ENCODE measurements at places on chromosomes 7 and 10.

DNA sequence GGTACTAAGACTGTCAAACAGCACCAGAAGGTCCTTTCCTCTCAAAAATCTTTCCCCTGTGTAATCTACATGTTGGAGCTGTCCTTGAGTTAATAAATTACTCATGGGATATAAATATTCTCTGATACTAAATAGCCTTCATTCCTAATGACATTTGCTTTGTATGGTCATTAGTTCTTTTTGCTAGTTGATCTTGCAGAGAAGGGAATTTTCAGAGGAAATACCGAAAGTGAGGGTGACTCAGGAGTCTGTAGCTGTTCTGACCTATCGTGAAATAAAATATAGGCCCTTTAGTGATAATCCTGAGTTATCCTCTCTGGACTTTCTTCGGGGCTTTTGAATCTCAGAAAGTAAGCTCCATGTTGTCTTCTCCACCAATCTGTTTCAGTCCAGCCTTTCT lies 19.4 kb upstream of the CLDN12 start:
- no peak for DNase-seq

GRCh38 chr7:16918288-16918895 lies 36.6 kb upstream of the AGR3 start:
- peak; percentile 21 for DNase-seq

GRCh38 chr10:119302172-119302571 lies 94.8 kb downstream of the GRK5 start:
- DNase-seq: no peak

DNA sequence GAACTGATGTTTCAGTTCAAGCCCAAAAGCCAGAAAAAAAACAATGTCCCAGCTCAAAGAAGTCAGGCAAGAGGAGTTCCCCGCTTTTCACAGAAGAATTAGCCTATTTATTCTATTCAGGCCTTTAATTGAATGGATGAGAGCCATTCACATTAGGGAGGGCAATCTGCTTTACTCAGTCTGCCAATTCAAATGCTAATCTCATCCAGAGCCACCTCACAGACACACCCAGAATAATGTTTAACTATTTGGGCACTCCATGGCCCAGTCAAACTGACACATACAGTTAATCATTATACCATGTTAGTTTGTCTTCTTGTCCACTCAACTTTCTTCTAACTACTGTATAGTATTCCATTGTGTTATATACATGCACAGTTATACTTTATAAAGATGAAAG lies 2.6 kb upstream of the NPSR1 start:
- DNase-seq: no peak

GRCh38 chr7:115221456-115221855 lies 299.6 kb downstream of the MDFIC start:
- DNase-seq: no peak

DNA sequence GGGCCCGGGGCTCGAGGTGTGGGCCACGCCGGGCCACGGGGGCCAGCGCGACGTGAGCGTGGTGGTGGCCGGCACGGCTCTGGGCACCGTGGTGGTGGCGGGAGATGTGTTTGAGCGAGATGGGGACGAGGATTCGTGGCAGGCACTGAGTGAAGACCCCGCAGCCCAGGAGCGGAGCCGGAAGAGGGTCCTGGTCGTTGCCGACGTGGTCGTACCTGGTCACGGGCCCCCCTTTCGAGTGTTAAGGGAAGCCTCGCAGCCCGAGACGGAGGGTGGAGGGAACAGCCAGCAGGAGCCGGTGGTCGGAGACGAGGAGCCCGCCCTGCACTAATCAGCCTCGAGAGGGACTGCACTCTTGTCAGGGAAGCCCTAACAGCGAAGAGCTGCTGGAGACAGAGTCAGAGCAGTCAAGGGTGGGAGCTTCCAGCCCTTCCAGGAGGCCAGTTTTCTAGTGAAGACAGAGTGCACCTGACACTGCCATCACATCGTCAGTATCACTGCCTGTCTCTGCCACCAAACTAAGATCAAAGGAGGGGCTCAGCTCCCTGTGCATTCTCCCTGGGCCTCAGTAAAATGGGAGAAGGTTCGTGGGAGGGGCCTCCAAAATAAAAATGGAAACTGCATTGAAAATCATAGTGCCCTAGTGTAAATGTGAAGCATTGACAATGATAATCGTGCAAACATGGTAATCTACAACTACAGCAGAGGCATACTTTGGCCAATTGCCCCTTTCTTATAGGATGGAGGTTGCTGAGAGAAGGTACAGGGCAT lies 1.3 kb downstream of the MBLAC1 start:
- no peak for DNase-seq

GRCh38 chr10:91785830-91786229 lies 12.4 kb upstream of the TNKS2 start:
- DNase-seq: no peak

DNA sequence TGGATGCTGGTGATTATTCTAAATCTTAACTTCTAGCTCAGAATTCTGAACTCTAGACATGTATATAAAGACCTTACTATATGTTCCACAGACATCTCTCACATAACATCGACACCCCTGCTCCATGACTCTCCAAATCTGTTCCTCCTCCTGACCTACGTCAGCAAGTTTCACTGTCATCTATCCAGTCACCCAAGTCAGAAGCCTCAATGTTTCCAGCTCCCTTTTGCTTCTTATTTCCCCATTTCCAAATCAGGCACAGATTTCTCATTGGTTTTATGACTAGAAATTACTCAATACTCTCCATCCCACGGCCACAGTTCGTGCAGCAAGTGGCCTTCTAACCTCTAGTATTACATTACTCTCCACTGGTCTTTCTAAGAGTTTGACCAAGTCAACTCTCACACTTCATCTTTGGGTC lies 28.5 kb downstream of the EPC1 start:
- DNase-seq: no peak

DNA sequence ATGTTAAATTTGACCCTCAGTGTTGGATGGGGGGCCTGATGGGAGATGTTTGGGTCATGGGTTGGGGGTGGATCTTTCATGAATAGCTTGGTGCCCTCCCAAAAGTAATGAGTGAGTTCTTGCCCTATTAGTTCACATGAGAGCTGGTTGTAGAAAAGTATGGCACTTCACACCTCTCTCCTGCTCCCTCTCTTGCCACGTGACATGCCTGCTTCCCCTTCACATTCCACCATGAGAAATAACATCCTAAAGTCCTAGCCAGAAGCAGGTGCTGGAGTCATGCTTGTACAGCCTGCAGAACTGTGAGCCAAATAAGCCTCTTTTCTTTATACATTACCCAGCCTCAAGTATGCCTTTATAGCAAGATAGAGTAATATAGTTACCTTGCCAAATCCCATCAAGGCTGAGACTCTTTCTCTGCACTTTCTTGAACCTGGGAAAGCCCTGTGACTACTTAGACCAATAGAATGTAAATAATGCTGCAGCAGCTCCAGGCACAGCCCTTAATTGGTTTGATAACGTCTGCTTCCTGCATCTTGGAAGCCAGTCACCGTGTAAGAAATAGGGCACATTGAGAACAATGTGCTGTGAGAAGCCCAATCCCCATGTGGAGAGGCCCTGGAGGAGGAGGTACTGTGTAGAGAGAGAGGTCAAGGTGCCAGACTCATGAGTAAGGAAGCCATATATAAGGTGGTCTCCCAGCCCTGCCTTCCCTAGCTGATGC lies 88.0 kb upstream of the NAMPT start:
- DNase-seq: no peak

GRCh38 chr7:138992052-138992531 lies 10.9 kb upstream of the KIAA1549 start:
- no peak for DNase-seq

DNA sequence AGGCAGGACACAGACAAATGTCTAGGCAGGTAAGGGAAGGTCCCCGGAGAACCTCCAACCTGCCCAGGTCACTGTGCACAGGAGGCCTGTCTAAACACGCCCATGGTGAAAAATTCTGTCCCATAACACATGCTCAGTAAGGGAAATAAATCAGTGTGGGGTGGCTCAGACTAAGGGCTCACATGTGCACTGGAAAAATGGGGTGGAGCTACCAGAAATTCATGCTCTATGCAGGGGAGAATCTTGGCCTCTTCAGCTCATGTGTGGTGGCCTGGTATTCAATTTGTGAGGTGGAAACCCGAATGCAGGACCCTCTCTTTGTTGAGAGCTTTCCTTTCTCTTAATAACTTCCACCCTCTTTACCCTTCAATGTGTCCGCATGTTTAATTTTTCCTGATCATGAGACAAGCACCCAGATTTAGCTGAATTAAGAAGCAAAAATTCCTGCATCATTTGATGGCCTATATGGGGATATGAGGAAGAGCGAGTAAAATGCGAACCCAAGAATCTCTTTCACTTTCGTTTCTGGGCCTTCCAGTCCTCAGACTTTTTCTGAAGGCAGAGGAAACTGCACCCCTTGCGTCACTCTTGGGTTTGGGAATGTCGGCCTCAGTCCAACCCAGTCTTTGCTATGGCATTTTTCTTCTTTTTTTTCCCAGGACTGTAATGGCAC lies 163.2 kb downstream of the DGKB start:
- DNase-seq: no peak

GRCh38 chr7:5320802-5321396 lies 38.2 kb downstream of the SLC29A4 start:
- no peak for DNase-seq

- DNase-seq: no peak
Observed at GRCh38 chr7:135260930-135261721, 27.5 kb downstream of the STRA8 start.

DNA sequence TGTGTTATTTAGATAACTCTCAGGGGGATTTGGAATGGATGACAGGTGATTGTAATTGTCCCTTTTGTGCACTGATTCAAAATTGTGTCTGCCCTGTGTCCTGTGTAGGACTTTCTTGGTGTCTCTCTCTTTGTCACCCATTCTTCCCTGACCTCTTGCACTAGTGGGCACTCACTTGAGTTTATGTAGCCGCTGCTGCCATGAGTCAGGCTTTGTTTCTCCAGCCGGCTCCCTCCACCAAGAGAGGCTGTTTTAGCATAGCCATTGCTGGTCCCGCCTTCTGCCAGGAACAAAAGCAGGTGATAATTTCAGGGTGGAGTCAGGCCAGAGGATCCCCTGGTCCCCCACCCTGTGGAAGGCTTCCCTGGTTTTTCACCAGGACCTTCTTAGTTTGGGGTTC lies 8.4 kb downstream of the COL17A1 start:
- DNase-seq: no peak

GRCh38 chr7:130273081-130273932 lies 6.6 kb downstream of the CPA2 start:
- DNase-seq: no peak

DNA sequence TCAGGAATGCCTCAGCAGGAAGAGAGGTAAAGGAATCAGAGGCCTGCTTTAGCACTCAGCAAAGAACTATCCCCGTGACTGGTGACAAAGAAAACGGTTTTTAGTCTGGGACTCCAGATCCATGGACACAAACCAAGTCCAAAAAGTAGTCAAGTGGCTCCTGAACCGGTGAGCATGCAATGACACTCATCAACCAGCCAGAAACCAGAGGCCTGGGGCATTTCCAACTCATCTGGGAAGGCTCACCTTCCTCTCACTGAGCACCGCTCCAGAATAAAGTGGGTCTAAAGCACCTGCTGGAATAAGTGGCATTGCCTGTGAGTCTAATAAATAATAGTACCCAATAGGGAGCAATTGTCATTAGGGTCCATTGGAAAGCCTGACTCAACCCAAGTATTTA lies 17.9 kb upstream of the UCN3 start:
- no peak for DNase-seq

- no peak for DNase-seq
Observed at GRCh38 chr10:46077731-46078413, 31.8 kb upstream of the MSMB start.

DNA sequence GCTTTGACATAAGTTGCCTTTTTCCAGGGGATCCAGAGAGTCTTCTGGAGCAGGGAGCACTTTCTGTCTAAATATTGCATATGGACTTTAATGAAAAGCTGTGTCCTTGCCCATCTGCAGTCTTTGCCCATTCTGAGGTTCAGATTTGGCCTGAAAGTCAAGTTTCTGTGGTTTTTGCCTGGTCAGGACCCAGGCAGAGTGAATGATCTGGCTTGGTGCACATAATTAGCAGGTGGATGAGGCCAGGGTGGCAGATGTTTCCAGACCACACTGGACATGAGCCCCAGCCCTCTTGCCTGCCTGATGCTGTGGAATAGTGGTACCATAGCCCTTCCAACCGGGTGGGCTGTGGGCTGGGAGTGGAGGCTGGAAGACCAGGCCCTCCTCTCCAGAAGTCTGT lies 11.0 kb downstream of the HECW1 start:
- DNase-seq: no peak

- no peak for DNase-seq
Observed at GRCh38 chr7:45919231-45919784, 1.8 kb downstream of the IGFBP3 start.

GRCh38 chr7:158246272-158246959 lies 341.2 kb downstream of the PTPRN2 start:
- DNase-seq: no peak

- DNase-seq: no peak
Observed at GRCh38 chr7:70210200-70210935, 612.1 kb downstream of the AUTS2 start.

GRCh38 chr10:75470901-75471300 lies 39.5 kb downstream of the LRMDA start:
- no peak for DNase-seq

GRCh38 chr7:24378871-24379616 lies 95.1 kb downstream of the NPY start:
- DNase-seq: no peak

DNA sequence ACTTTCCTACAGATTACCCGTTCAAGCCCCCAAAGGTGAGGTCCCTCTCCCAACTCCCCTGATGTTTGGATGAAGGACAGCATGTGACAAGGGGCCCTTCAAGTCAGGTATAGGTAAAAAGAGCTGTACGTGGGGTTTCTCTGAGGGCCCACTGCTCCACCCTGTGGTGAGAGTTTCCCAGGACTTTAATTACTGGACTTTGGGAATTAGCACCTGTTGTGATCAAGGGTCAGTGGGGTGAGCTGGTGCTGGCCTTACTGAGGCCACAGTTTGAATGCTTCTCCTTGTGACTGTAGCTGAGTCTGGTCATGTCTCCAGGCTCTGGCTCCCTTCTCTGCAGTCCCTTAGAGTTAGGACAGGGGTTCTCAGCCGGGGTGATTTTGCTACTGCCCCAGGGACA lies 16.8 kb downstream of the UBE2D4 start:
- no peak for DNase-seq

DNA sequence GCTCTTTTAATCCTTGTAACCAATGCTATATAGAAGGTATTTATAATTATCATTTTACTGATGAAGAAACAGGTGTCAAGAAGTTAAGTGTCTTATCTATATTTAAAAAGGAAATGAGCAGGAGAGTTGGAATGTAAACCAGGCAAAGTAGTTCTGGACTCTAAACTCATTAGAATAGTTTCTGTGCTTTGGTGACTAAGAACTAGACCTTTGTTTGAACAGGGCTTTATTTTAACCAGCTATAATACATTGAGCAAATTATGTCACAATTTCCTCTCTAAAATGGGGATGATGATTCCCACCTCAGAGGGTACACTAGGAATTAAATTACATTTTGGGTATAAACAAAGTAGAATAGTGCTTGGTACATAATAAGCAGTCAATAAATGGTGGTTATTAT lies 236.0 kb downstream of the MAGI2 start:
- no peak for DNase-seq

DNA sequence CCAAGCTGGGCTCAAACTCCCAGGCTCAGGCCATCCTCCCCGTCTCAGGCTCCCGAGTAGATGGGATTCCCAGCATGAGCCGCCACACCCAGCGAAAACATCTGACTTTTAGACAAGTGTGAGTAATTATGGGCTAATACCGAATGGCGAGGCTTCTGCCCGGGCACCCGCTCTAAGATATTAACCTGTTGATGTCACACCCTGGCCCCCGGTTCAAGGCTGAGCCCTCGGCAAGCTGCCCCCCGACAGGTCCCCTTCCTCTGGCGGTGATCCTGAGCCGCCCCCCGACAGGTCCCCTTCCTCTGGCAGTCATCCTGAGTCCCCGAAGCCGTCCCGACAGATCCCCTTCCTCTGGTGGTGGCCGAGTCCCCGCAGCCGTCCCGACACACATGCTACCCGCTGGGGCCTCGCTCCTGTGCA lies 5.2 kb downstream of the PSMG3 start:
- DNase-seq: no peak

Measured in heart right ventricle (tissue), 16 donors.